Endothelial cell (in vitro differentiated cells): ENCODE measurements at places on chromosomes 2 and 18.

GRCh38 chr2:86442642-86443005, 1.5 kb downstream of the KDM3A start:
- H3K4me1 ChIP-seq, result peaks cover 38% of the 10 kb centered on the region
- peaks cover 34% of the 10 kb centered on the region for H3K36me3 ChIP-seq
- H3K27ac ChIP-seq, result peak overlapping the region; percentile 100
- DNase-seq, result peak; percentile 47
- H3K4me3 ChIP-seq, result peak overlapping the region; percentile 99

DNA sequence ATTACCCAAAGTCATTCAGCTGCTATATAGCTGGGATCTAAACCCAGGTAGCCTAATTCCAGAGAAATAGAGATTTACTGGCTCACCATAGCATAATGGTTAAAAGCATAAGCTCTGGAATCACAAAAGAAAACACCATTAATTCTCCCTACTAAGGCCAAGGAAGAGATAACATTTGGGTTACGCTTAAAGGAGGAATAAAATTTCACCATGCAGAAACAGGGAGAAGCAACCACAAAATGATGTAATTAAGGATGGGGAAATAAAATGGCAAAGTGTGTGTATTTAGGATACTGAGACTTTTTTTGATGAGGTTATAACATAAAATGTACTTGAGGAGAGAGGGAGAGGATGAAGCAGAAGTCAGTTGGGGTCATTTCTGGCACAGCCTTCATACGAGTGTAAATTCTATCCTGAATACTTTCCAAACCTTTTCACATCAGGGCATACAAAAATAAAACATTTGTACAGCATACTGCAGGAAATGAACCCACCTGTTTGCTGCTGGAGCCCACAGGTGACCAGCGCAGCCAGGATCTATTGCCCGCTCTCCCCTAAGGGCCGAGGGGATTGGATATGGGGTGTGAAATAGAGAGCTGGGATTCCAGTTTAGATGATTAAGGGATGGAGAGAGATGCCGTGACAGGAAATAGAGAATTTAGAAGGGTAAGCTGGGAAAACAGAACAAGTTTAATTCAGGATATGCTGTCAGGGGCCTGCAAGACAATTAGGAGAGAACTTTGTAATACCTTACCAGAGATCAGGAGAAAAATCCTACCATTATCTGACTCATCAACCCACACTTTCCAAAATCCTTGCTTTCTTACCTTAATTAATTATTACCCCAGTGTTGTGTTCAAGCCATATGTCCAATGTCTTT, 43.8 kb upstream of the SERTAD2 start:
- H3K27ac ChIP-seq, result no peak overlapping the region
- no peaks in the 10 kb centered on the region for H3K27me3 ChIP-seq
- H3K36me3 ChIP-seq, result no peaks in the 10 kb centered on the region
- H3K4me3 ChIP-seq, result no peak overlapping the region
- no peak for DNase-seq

- no peak overlapping the region for H3K4me3 ChIP-seq
- no peak overlapping the region for H3K27ac ChIP-seq
- no peak for DNase-seq
- no peaks in the 10 kb centered on the region for H3K36me3 ChIP-seq
Measured at GRCh38 chr2:31274401-31275075, 40.6 kb downstream of the EHD3 start.

GRCh38 chr2:214311931-214312749, 98.7 kb upstream of the VWC2L start:
- H3K4me3 ChIP-seq, result no peak overlapping the region
- no peaks in the 10 kb centered on the region for H3K36me3 ChIP-seq
- H3K27me3 ChIP-seq, result no peaks in the 10 kb centered on the region

DNA sequence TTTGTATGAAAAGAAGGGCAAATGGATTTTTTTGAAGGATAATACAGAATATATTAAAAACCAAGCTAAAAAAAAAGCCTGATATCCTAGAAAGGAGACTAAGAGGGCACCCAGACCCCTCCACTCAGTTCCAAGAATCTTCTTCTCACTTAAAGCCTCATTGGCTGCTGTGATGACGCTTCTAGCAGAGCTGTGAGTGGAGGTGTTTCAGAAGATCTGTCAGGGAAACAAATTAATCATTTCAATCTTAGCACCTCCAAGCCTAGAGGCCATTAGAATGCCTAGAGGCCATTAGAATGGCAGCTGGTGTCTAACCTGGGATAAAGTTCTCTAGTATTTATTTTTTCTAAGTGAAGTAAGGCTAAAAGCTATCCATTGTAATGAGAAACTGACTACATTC, 164.2 kb upstream of the TMEM200C start:
- no peaks in the 10 kb centered on the region for H3K36me3 ChIP-seq
- H3K27me3 ChIP-seq, result no peaks in the 10 kb centered on the region
- no peak overlapping the region for H3K4me3 ChIP-seq
- H3K4me1 ChIP-seq, result peaks cover 5% of the 10 kb centered on the region
- no peak for DNase-seq
- no peak overlapping the region for H3K27ac ChIP-seq

GRCh38 chr18:44934901-44935300, 254.2 kb downstream of the SETBP1 start:
- DNase-seq, result peak; percentile 11
- H3K27ac ChIP-seq, result peak overlapping the region; percentile 45
- no peak overlapping the region for H3K4me3 ChIP-seq

DNA sequence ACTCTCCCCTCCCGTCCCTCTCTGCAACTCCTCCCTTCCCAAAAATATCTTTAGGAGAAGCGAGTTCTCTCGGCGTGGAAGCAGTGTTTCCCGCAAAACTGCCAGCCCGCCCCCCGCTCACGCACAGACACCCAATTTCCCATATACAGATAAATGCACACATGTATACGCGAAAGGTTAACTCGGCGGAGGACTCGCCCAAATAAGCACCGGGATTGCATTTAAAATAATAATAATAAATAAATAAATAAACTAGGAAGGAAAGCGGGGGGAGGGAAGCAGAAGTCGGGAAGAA, 70.0 kb upstream of the PSMD14 start:
- H3K27ac ChIP-seq, result no peak overlapping the region
- H3K4me1 ChIP-seq, result peaks cover 15% of the 10 kb centered on the region
- H3K36me3 ChIP-seq, result no peaks in the 10 kb centered on the region
- peak overlapping the region; percentile 93 for H3K4me3 ChIP-seq
- no peak for DNase-seq
- H3K27me3 ChIP-seq, result peaks cover 14% of the 10 kb centered on the region

DNA sequence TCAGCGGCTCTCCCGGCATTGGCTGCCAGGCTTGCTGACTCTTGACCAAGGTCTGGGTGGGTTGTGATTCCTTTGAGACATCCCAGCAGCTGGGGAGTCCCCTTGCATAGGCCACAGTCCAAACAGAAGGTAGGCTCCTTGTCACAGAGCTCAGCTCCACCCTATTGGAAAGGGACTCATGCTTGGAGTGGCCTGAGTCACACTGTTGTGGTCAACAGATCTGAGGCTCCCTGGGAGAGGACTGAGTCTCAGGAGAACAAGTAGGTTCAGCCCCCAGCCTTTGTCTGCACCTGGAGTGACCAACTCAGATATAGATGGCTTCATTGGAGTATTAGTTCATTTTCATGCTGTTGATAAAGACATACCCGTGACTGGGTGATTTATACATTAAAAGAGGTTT, 32.1 kb upstream of the SH3BP4 start:
- H3K27ac ChIP-seq, result no peak overlapping the region
- H3K27me3 ChIP-seq, result no peaks in the 10 kb centered on the region
- H3K4me3 ChIP-seq, result no peak overlapping the region
- no peaks in the 10 kb centered on the region for H3K36me3 ChIP-seq
- no peaks in the 10 kb centered on the region for H3K4me1 ChIP-seq
- no peak for DNase-seq

- H3K27me3 ChIP-seq, result peaks cover 3% of the 10 kb centered on the region
- peak overlapping the region; percentile 43 for H3K4me3 ChIP-seq
- no peak for DNase-seq
- H3K27ac ChIP-seq, result no peak overlapping the region
- H3K4me1 ChIP-seq, result peaks cover 28% of the 10 kb centered on the region
- H3K36me3 ChIP-seq, result peaks cover 3% of the 10 kb centered on the region
Measured at GRCh38 chr2:69166812-69167468, 154.0 kb downstream of the ANTXR1 start.

DNA sequence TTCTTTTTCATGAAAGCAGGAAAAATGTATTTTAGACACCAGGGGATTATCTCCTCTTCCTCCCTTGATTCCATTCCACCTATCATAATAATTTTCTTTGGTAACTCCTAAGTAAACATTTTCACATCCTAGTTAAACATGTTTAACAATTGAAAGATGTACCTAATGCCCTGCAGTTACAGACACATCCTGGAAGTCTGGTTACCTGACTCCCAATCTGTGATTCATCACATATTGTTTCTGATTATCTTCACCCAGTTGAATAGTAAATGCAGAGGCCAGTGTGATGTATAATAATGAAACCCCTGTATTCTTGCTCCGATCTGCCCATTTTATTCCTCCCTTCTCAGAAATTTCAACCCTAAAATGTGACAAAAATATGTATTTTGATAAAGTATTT, 1237.6 kb upstream of the LRRTM1 start:
- no peaks in the 10 kb centered on the region for H3K36me3 ChIP-seq
- DNase-seq, result no peak
- H3K27me3 ChIP-seq, result no peaks in the 10 kb centered on the region
- H3K4me3 ChIP-seq, result no peak overlapping the region

DNA sequence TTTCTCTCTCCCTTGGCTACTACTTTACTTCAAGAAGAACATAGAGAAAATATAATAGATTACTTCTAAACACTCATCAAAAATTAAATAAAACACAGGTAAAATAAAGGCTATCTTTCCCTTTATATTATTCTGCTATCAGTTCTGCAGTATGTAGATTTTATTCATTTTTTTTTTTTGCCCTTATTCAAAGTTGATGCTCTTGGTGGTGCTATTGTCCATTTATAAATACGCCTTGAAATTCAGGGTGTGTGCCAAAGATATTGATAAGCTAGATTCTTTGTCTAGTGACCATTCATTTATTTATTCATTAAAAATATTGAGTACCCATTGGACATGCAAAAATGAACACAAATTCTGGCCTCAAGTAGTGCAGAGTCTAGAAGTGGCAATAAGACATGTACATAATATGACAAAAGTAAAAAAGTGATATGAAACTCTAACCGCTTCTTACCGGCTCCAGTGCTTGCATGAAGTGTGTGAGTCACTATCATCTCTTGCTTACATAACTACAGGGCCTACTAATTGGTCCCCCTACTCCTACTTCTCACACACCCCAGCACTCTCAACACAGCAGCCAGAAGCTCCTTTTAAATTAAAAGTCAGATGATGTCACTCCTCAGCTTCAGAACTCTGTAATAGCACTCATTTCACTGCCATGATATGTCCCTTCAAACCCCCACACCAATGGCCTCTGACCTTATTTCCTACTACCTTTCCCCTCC, 208.3 kb upstream of the FANCL start:
- no peaks in the 10 kb centered on the region for H3K36me3 ChIP-seq
- peaks cover 7% of the 10 kb centered on the region for H3K4me1 ChIP-seq
- no peak overlapping the region for H3K4me3 ChIP-seq
- H3K27ac ChIP-seq, result no peak overlapping the region
- H3K27me3 ChIP-seq, result no peaks in the 10 kb centered on the region

- H3K27ac ChIP-seq, result no peak overlapping the region
- peaks cover 5% of the 10 kb centered on the region for H3K4me1 ChIP-seq
- no peak for DNase-seq
- no peaks in the 10 kb centered on the region for H3K36me3 ChIP-seq
- peaks cover 2% of the 10 kb centered on the region for H3K27me3 ChIP-seq
Measured at GRCh38 chr2:80326214-80326613, 21.7 kb upstream of the LRRTM1 start.

DNA sequence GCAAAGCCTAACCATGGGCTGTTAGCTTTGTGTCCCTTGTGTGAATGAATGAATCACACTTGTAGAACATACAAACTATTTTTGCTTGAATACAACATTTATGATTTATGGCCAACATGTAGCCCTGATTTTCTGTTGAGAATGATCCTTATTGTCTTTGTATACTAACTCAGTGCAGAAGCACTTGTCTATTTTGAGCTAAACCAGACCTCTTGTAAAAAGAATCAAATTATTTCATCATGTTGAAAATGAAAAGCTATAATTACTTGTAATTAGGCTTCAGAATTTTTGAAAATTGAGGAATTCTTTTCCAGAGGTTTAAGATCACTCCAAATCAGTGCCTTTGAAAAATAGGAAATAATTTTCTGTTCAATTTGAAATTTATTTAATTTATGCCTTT, 85.9 kb downstream of the ZNF407 start:
- no peaks in the 10 kb centered on the region for H3K4me1 ChIP-seq
- peaks cover 4% of the 10 kb centered on the region for H3K36me3 ChIP-seq
- H3K27me3 ChIP-seq, result peaks cover 1% of the 10 kb centered on the region
- no peak overlapping the region for H3K4me3 ChIP-seq

DNA sequence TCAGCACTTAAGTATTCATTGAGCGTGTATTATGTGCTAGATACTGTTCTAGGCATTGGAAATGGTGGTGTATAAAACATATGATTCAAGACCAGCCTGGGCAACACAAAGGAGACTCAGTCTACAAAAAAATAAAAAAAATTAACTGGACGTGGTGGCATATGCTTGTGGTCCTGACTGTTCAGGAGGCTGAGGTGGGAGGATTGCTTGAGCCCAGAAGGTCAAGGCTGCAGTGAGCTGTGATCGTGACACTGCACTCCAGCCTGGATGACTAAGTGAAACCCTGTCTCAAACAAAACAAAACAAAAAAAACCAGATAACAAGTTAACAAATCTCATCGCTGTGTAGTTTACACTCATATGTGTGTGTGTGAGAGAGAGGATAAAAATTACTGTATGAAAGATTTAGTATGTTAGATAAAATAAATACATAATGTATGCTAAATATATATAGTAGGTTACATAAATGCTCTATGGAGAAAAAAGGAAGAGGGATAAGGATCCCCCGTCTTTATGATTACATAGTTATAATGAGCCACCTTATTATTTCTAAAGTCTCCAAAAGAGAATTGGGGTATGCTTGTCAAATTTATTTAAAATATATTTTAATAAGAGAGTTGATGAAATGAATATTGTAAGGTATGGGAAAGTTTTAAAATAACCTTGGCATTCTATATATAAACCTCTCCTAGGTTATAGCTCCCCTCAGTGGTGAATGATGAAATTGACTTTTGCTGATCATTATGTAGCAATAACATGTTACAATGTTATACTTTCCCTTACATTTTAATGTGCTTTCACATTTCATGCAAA, 69.2 kb downstream of the EHBP1 start:
- no peak overlapping the region for H3K4me3 ChIP-seq
- H3K27me3 ChIP-seq, result no peaks in the 10 kb centered on the region
- no peaks in the 10 kb centered on the region for H3K36me3 ChIP-seq
- peaks cover 17% of the 10 kb centered on the region for H3K4me1 ChIP-seq
- H3K27ac ChIP-seq, result no peak overlapping the region

DNA sequence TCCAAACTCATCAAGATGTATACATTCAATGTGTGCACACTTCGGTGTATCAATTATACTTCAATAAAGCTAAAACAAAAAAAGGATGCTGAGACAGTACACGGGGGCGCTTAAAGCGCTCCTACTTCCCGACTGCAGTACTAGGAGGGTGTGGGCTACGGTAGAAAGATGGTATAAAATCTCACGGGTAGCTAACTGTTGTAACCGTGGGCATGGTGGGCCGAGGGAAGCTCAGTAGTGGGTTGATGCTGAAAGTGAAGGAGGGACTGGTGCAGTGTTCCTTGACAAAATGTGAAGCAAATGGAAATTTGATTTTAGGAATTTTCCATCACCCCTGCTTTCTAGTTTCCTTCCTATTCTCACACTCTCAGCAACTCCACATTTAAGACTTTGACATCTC, 42.6 kb upstream of the DARS1 start:
- H3K27ac ChIP-seq, result peak overlapping the region; percentile 28
- H3K27me3 ChIP-seq, result peaks cover 8% of the 10 kb centered on the region
- no peak overlapping the region for H3K4me3 ChIP-seq
- peaks cover 68% of the 10 kb centered on the region for H3K4me1 ChIP-seq
- no peaks in the 10 kb centered on the region for H3K36me3 ChIP-seq
